Stimulated activated CD4-positive, alpha-beta T cell treated with anti-CD3 and anti-CD28 coated beads, Interleukin-4, amount 100 ng/mL, for 48 hours (primary cell): ENCODE measurements at places on chromosomes 16 and 17.

GRCh38 chr16:424033-424622 lies 1.3 kb upstream of the RAB11FIP3 start:
- DNase-seq: no peak

GRCh38 chr17:38875477-38876075 lies 5.7 kb downstream of the LASP1 start:
- DNase-seq: no peak

GRCh38 chr17:36863676-36864612 lies 73.3 kb upstream of the LHX1 start:
- DNase-seq: no peak

DNA sequence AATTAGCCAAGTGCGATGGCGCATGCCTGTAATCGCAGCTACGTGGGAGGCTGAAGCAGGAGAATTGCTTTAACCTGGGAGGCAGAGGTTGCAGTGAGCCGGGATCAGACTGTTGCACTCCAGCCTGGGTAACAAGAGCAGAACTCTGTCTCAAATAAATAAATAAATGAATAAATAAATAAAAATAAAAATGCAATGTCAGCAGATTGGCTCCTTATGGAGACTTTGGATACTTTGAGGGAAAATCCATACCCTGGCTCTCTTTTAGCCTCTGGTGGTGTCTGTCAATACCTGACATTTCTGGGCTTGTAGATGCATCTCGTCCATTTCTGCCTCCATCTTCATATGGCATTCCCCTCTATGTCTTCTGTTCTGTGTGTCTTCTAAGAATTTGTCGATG lies 66.7 kb downstream of the RBFOX1 start:
- DNase-seq: no peak

GRCh38 chr16:74556375-74556922 lies 50.5 kb downstream of the GLG1 start:
- no peak for DNase-seq

DNA sequence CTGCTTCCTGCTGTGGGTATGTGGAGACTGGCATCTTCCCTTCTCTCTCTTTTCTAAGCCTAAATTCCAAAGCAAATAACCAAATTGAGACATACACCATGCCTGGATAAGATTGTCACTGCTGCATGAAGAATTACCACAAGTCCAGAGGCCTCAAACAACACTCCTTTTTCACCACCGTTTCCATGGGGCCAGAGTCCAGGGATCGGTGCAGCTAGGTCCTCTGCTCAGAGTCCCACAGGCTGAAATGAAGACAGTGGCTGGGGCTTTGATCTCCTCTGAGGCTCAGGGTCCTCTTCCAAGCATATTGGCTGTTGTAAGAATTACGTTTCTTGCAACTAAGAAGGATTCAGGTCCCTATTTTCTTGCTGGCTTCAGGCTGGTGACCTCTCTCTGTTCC lies 130.4 kb downstream of the SLC39A11 start:
- no peak for DNase-seq
